ENCODE measurements at places on chromosomes 16 and 17.

DNA sequence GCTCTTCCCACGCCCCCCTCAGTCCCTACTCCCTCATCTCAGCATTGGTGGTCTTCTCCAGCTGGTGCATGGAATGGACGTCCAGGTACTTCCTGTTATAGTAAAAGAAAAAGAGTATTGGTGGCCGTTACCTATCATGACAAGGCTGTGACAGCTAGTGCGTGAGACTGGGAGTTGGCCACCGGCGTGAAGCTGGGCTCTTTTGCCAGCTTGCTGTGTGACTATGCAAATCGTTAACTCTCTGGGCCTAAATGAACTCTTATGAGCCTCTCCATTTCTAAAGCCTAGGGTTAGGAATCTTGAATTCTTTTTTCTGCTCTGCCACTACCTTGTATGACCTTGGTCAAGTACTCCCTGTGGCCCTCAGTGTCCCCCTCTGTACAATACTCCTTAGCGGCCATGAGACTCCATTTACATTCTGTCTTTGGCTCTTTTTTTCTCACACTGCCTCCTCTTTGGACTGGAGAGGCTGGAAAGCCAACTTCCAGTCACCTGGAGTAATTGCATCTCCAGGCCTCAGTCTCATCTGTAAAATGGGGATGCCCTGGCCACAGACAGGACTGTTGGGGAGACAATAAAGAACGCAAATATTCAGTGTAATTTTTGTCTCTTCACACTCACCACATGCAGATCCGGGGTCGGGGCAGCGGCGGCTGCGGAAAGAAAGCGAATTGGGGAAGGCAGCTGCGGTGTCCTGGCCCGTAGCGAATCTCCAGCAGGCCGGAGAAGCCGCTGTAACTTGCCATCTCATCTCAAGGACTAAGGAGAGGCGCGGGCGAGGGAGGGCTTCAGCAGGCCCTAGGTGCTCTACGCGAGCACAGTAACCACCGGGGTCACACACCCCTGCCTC is 1.1 kb downstream of the CFAP119 start:
- DNase-seq: no peak

DNA sequence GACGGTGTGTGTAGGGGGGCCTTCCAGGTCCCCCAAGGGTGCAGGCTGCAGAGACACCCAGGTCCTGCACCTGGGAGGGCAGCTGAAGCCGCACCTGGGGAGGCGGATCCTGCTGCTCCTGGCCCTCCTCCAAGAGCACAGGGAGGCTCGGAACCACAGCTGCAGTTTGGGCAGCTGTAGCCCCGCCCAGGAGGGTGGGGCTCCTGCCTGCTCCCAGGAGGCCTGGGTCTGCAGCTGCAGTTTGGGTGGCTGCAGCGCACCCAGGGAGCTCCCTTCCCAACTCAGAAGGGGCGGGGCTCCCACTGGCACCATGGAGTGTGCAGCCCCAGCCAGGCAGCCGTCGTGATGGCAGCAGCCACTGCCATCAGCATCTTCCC is 69.4 kb upstream of the NKD1 start:
- DNase-seq: no peak

- no peak for DNase-seq
These were observed 141.6 kb downstream of the VPS53 start for GRCh38 chr17:573036-573435.

DNA sequence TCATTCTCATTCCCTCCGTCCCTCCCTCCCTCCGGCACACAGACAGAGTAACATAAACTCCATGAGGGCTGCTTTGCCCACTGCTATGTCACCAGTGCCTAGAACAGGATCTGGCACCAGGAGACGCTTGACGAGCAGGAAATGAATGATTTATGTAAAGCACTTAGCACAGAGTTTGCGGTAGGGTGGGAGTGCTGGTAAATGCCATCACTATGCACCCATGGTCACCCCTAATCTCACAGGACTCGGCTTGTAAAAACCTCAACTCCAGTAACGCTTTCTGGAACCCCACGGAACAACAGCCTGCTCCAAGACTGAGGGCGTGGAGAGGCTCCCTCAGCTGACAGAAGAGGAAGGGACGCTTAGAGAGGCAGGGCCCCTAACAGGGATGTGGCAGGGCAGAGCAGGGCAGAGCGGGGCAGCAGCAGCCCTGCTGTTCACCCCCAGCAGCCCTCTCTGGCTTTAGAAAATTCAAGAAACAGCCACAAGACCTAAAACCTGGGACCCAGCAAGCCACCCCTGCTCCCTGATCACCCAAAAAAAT is 156.9 kb downstream of the C16orf78 start:
- peak; percentile 15 for DNase-seq

DNA sequence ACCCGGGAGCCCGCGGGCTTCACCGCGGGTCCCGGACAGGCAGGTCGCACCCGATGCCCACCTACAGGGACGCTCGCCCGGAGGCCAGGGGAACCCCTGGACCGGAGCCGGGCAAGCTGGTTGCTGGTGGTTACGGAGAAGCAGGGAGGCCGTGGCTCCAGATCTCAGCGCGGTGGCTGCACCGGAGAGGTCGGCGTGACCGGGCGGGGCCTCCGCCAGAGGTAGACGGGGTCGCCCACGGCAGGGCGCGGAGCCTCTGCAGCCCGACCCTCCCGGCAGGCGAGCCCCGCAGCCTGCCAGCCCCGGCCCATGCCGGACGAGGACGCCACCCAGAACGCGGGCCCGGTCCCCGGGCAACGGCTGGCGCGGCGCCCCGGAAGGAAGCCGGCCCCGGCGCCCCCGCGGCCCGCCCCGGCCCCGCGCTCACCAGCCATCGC is 341 bp downstream of the PCYT2 start:
- DNase-seq: no peak

- DNase-seq: no peak
These were observed 1.7 kb upstream of the ZNF423 start for GRCh38 chr16:49857423-49858181.

DNA sequence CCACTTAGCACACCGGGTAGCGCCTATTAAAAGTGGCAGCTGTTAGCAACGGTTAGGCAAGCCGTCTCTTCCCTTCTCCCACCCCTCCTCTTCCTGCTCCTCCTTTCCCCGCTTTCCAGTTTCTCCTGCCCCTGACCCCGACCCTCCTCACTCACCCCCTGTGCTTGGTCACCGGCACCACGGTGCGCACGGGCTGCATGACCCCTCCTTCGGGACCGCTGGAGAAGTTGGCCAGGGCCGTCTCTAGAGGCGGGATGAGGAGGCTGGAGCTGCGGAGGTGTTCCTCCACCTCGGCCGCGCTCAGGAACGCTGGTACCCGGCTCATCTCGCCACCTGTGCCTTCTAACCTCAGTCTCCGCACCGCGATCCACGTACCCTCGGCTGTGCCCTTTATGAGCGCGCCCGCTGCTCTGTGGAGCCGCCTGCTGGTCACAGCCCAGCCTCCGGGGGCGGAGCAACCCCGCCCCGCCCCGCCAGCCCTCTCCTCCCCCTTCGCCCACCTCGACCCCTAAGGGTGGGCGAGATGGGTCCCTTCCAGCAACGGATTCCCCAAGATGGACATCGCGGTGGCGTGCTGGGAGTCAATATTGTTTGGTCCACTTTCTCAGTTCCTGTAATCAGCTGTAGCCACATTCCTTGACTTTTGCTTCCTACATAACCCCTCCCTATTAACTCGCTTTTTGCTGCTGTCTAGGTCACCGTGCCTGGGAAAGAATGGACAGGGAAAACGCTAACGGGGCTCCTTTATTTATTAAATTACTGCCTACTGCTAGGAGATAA is at the start of gene CRYM:
CRYM (minus strand) TSS at position 364 of the 780 bp plus-strand sequence; CDS start at position 325, 39 bp downstream.
- DNase-seq: no peak

- DNase-seq: peak; percentile 16
These were observed 36.6 kb downstream of the CCDC42 start for GRCh38 chr17:8708025-8708461.

- no peak for DNase-seq
These were observed 122.9 kb upstream of the SMURF2 start for GRCh38 chr17:64785011-64785421.

- DNase-seq: peak; percentile 79
These were observed 209.4 kb downstream of the IRX3 start for GRCh38 chr16:54077050-54077821.

- no peak for DNase-seq
These were observed 40.8 kb downstream of the RPA1 start for GRCh38 chr17:1870592-1870991.

- DNase-seq: no peak
These were observed 45.8 kb downstream of the RTN4RL1 start for GRCh38 chr17:1979182-1979985.

DNA sequence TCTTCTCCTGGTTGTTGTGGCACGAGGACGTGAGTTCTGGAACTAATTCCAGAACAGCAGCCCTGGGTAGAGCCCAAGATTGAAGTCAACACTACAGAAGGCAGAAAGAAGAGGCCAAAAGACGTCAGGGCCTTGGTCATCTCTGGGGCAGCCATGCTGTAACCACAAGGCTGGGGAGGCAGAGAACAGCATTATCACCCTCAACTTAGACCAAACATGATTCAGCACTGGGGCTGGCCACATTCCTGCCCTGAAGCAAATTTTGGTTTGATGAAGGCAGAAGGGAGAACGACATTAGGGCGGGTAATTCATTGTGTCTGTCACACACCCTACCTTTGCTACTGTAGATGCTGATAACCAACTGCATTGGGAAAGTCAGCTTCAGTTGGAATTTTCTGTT is 9.7 kb upstream of the ALOX15B start:
- peak; percentile 21 for DNase-seq

- peak; percentile 35 for DNase-seq
These were observed 8.0 kb upstream of the XYLT2 start for GRCh38 chr17:50337956-50338355.

GRCh38 chr16:11407047-11407982 is 62.1 kb downstream of the RMI2 start:
- no peak for DNase-seq

GRCh38 chr17:54947396-54947795 is 21.1 kb downstream of the COX11 start:
- no peak for DNase-seq

DNA sequence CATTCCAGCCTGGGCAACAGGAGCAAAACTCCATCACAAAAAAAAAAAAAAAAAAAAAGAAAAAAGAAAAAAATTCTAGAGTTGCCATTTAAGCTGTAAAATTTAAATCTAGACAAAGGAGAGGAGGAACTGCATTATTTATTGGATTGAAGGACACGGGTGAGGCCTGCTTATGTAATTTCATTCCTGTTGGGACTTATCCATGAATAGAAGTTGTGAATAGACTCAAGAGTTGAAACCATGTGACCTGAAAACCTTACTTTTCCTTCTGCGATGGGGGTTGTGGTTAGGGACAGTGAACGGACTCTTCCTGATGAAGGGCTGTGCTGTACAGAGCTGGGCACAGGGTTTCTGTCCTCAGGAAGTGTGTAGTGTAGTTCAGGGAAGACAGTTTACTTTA is 22.5 kb downstream of the BANP start:
- no peak for DNase-seq

DNA sequence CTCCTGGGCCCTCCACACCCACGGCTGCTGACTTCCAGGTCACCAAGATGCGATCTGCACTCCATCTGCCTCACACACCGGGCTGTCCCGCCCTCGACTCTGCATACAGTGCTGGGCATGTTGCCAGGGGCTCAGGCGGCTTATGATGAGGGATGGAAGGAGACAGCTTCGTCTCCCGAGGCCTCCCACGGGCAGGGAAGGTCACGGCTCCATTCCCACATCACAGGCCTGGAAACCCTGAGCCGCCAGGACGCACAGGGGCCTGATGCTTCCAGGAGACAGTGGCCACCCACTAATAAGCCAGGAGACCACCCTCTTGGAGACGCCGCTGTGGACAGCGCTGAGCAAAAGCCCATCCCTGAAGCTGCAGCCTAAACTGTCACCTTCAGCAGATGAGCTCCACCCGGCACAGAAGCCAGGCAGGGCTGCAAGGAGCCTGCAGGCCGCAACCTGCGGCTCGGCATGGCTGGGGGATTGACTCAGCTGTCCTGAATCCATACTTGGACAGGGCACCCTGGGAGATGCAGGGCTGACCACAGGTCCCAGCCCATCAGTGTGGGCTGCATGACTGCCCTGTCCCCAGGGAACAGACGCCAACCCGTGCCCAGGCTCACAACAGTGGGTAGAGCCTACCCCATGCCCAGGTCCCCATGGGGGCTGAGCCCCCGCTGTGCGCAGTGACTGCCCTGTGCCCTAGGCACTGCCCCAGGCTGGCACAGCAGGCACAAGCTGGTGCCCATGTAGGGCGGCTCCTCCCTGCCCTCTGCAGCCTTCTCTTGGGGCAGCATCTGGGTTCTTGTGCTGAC is 34.4 kb downstream of the SLC7A5 start:
- DNase-seq: no peak

DNA sequence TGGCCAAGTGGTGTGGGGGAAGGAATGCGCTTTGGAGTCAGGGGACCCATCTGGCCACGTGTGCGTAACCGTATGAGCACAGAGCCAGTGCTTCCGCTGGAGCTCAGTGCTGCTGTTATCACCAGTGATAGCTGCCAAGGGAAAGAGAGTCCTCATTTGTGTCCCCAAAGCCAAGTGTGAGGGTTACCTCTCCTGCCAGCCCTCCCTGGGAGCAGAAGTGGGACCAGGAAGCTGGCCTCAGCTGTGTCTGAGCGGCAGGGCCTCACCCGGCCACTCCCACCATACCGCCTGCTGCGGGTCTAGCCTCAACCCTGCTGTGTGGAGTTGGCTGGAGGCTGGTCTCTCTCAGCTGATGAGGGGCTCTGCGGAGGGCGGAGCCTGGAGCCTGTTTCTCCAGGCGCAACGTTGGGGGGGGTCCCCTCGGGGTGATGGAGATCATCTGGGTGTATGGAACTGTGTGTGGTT is 44.5 kb downstream of the MEAK7 start:
- DNase-seq: peak; percentile 47

GRCh38 chr17:34820922-34821321 is 140.3 kb downstream of the CCT6B start:
- no peak for DNase-seq

GRCh38 chr17:80843741-80844156 is 147.9 kb upstream of the CHMP6 start:
- peak; percentile 31 for DNase-seq

DNA sequence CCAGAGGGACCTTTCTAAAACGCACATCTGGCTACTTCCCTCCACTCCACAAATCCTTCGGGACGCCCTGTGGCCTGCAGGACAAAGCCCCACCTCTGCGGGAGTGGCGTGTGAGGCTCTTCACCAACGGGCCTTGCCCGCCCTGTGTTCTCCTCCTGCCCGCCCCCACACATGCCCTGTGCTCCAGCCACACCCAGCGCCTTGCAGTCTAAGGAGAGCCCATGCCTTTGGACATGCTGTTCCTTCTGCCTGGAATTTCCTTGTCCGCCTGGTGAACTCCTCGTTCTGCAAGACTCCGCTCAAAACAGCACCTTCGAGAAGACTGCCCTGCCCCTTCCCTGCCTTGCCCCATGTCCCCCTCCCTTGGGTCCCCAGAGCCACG is 7.4 kb downstream of the ELOB start:
- DNase-seq: peak; percentile 94

All from RWPE2 (cell line).